ENCODE measurements at places on chromosomes 5 and 9. TPM values are rescaled to one million over a fixed set of nuclear protein-coding genes. Genes with fewer than 3 reads are reported as not detected.

The AQP7 gene
- total RNA-seq: not detected

The PAPPA gene
- total RNA-seq: 211 TPM

The GHR gene
- total RNA-seq: 3.2 TPM

The SLC46A2 gene
- total RNA-seq: not detected

The TTC33 gene
- total RNA-seq: 16.3 TPM

Measured in smooth muscle cell of the umbilical artery (primary cell).